COR-L47 (cell line): ENCODE measurements at places on chromosomes 3 and 15.

GRCh38 chr3:195112361-195112791 lies 158.6 kb downstream of the XXYLT1 start:
- DNase-seq, result no peak

DNA sequence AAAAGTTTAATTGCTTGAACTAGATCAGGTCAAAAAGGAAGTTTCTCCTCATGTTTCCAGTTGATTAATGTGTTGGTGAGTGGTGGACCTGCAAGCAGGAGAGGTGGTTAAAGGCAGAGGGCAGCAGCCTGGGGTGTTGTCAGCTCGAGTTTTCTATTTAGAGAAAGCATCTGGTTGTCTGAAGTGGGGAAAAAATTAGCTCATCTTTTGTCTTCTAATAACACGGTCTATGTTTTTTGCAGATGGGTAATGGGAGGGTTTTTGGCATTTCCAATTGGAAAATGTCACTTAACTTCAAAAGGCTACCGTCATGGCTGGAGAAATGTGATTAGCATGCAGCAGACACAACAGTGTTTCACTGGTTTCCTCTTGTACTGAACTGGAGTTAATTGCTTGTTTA lies 122.6 kb downstream of the ITPR1 start:
- no peak for DNase-seq

DNA sequence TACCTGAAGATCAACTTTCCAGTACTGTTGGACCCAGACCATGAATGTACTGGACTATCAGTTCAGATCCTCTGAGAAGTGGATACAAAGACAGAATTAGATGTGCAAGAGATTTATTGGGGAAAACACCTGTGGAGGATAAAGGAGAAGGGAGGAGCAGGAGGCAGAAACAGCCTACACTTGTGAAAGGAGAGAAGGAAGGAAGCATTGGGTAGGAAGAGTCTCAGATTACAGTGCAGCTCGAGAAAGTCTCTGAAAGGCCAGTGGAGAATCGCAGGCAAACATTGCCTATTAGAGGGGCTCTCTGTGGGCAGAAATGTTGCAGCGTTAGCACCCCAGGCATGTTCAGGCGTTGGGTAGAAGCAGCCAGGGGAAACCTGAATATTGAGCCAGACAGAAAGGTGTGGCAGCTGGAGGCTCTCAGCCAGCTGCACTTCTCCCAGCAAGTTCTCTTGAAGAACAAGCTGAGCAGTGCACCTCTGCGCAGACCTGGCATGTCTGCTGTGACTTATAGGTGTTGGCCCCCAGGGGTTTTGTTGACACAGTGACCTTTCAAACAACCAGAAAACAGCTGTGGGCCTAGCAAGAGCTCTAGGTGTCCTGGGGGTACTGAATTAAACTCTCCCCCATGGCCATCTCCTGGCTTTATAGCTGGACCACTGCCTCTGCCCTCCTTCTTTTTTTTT lies 7.0 kb downstream of the CHST14 start:
- DNase-seq, result no peak

DNA sequence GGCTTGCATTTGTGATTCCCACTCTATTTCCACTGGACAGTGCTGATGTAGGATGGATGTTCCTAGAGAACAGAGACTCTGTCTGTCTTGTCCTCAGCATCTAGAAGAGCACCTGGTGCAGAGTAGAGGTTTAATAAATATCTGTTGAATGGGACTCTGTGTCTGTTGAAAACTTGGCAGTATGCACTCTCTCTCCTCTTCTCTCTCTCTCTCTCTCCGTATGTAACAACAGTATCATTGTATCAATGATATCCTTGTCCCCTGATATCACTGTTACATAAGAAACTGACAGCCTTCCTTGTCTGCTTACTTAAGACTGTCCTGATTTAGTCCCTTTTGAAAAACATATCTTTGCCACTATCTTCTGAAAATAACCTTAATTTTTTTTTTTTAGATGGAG lies 24.3 kb upstream of the MGLL start:
- no peak for DNase-seq

DNA sequence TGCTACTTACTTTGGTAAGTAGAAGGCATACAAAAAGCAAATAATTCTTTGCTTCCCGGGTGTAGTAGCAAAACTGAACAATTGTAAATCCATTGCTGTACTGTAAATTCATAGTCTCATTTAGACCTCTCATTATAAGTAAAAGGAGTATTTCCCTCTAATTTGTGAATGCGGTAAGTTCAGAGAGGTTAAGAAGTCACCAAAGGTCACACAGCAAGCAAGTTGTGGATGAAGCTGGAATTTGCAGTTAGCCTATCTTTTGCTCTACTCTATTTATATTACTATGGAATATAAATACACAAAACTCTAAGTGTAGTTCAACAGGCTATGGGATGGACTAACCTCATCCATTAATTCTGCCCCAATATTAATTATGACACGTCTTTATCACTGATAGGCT lies 508.3 kb downstream of the MCTP2 start:
- DNase-seq, result no peak
